Stimulated activated CD4-positive, alpha-beta T cell treated with anti-CD3 and anti-CD28 coated beads, Interleukin-15, amount 100 ng/mL, for 48 hours (primary cell): ENCODE measurements at places on chromosomes 4 and X.
A peak's percentile ranks its signal among the peaks of the same experiment; 100 is the strongest.

DNA sequence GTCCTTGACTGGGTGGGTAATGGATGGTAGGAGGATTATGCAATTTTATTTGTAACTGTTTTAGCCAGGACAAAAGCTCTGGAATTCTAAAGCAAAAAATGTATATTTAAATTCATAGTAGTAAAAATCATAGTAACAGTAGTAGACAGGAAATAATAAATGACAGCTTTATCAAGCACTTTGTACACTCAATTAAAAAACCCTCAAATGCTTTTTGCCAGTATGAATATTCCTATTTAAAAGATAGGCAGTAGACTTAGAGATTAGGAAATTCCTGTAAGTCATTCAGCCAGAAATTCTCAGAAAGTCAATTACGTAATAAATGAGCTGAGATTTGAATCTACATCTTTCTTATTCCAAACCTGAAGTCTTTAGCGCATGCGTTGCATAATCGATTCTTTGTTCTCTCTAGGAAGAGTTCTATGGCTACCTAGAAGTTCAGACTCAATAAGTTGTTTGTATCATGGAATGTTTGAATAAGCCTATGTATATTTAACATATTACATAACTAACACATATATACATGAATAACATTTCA, 2.5 kb downstream of the AADAT start:
- no peak for DNase-seq

GRCh38 chrX:120755066-120755846, 120.4 kb downstream of the CT47B1 start:
- DNase-seq = no peak

GRCh38 chr4:142016031-142016430, 379.6 kb downstream of the IL15 start:
- no peak for DNase-seq

DNA sequence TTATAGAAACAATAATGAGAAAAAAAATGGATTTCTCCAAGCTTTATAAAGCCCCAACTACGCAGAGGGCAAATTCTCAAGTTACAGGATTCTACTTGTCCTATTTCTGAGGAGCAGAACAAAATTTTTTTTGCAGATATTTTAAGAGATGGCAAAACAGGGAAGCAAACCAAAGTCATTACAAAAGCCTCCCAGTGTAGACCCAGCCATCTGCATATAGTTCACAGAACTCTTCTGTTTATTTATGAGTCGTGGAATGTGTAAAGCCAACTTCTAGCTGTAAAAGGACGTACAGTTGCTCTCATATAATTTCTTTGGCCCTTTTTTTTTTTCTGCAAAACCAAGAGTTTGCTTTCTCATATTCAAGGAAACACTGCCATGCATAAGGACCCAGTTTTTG, 120.4 kb downstream of the PCDH7 start:
- no peak for DNase-seq

- no peak for DNase-seq
These were observed 79.4 kb upstream of the SPRY1 start for GRCh38 chr4:123317211-123317610.

- no peak for DNase-seq
These were observed 443.6 kb upstream of the TENM3 start for GRCh38 chr4:181799561-181800069.

DNA sequence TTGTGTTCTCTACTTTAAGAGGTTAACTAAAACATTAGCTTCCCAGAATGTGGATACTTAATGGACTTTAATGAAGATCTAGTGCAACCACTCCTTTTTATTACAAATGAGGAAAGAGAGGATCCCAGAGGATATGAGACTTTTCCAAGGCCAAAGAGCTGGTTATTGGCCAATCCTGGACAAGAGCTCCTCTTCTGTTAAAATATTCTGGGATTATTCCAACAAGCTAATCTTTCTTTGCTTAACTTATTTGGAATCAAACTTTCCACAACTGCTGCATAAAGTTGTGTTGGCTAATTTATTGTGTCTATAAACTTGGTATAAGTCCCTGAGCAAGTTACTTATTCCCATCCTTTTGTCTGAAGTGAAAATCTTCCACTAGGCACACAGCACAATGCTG, 174.2 kb upstream of the HCCS start:
- DNase-seq = no peak

DNA sequence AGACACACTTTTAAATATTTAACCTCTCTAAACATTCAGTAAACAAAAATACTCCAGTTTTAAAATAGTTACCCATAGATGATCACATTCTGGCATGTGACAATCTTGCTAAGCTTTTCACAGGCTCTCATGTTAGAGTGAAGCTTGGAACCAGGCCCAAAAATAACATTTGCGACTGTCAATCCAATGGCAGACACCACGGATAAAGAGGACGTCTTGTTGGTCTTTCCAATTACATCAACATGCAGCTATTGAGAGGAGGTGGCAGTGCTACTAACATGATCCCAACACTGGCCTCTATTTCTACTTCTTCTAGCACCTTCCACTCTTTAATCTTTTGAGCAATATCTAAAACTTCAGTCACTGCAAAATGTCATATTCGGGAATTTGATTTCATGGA, 970.8 kb upstream of the TENM3 start:
- no peak for DNase-seq

- no peak for DNase-seq
These were observed 488 bp downstream of the NAP1L5 start for GRCh38 chr4:88697141-88697540.

GRCh38 chr4:164524789-164525188, 229.1 kb upstream of the SMIM31 start:
- no peak for DNase-seq

DNA sequence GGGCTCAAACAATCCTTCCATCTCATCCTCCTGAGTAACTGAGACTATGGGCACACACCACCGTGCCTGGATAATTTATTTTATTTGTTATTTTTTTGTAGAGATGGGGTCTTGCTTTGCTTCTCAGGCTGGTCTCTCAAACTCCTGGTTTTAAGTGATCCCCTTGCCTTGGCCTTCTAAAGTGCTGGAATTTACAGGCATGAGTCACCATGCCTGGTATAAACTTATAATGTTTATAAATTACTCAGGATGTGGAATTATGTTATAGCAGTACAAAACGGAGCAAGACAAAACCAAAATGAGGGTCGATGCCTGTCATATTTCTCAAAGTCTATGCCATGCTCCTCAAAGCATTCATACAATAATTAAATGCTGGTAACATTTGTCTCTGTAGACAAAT, 29.8 kb upstream of the TEX13C start:
- DNase-seq = no peak

GRCh38 chr4:5027346-5027745, 8.1 kb upstream of the CYTL1 start:
- DNase-seq = no peak

DNA sequence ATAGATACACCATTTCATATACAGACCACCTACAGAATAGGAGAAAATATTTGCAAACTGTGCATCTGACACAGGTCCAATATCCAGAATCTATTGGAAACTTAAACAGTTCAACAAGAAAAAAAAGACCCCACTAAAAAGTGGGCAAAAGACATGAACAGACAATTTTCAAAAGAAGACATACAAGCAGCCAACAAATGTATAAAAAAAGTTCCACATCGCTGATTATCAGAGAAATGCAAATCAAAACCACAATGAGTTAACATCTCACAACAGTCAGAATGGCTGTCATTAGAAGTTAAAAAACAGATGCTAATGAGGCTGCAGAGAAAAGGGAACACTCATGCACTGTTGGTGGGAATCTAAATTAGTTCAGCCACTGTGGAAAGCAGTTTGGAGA, 36.8 kb downstream of the KIAA0232 start:
- DNase-seq = no peak

- DNase-seq = no peak
These were observed 183.5 kb upstream of the GPC4 start for GRCh38 chrX:133598601-133599335.

- no peak for DNase-seq
These were observed 426 bp upstream of the XIAP start for GRCh38 chrX:123859409-123859845.

DNA sequence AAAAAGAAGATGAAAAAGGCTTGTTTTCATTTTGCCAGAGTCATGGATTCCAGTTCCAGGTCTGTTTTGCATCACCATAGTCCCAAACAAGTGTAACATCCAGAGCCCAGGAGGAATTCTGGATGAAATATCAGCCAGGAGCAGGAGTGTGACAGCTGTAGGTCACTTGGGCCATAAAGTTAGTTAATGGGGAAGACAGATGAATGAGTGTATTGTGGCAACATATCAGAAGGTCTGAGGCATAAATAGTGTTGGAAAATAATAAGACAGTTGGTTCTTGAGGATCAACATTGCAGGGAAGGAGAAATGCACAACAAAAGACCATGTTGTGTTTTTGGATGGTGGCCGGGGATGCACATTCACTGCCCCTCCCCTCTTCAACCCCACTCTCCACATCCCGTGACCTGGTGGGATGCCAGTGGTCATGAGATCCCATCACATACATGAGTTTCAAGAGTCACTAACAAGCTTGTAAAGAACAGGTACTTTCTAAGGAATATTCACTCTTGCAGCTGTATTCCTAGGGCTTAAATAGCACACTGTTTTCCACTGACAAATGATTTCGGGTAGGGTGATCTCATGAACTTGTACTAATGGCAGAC, 83.1 kb upstream of the IGFBP7 start:
- no peak for DNase-seq

- DNase-seq = no peak
These were observed 48.7 kb upstream of the CRMP1 start for GRCh38 chr4:5941601-5942000.

DNA sequence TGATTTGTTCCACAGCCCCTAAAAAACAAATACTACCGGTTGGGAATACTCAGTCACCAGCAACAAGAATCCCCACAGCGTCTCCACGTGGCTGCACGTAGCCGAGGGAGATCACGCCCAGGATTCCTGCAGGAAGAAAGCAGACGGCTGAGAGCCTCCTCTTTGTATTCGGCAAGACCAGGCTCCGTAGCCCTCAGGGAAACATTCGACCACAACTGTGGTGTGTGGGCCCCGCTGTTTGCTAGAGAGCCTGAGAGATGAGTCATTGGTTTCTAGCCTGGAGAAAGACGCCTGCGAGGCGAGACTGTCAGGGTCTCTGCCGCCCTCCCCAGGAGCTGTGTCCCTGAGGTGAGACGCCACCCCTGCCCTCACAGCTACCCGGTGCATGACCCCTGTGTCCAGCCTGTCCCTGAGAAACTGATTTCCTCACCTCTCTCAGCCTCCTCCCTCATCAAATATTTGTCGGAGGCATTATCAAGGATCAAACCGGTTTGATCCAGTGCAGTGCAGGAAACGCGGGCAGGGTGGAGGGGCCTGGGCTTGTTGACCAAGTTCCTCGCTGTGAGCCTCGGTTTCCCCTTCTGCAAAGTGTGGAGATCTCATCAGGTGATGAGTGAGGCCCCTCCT, 4.7 kb upstream of the S100P start:
- peak; percentile 73 for DNase-seq

DNA sequence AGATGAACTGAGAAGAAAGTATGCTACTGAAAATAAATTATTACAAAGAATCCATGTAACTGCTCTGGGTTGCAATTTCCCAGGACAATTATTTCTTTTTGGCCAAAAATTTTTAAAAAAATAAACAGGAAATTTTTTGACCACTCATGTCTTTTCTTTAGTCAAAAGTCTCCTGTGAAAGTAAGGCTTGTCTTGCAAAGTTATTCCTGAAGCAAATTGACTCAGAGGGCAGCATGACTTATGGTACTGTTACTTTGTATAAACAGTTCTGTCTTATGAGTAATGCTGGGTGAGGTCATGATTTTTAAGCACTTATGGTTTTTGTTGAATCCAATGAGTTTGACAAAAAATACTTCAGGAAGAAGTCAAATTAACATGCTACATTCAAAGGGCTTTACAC, 292.8 kb upstream of the ARSJ start:
- no peak for DNase-seq

- no peak for DNase-seq
These were observed 39.1 kb upstream of the UCP1 start for GRCh38 chr4:140607852-140608251.

DNA sequence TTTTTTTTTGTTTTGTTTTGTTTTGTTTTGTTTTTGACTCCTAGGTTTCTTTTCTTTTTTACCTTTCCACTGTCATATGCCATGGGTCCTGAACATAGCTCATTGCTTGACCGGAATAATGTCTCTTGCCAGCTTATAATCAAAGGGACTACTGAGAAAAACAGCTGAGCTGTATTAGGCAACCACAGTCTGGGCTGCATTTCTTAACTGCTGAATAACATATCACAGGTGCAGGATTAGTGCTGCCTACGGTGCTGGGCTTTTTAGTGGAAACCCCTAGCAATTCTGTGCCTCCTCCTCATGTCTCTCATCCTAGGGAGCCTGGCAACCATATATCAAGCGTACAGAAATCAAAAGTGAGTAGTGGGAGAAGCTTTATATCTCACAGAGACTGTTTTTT, 333.5 kb downstream of the BMPR1B start:
- no peak for DNase-seq

GRCh38 chr4:105145903-105146275, 787 bp upstream of the TET2 start:
- DNase-seq = no peak

- no peak for DNase-seq
These were observed 25.7 kb downstream of the SPANXN2 start for GRCh38 chrX:143694885-143695284.

DNA sequence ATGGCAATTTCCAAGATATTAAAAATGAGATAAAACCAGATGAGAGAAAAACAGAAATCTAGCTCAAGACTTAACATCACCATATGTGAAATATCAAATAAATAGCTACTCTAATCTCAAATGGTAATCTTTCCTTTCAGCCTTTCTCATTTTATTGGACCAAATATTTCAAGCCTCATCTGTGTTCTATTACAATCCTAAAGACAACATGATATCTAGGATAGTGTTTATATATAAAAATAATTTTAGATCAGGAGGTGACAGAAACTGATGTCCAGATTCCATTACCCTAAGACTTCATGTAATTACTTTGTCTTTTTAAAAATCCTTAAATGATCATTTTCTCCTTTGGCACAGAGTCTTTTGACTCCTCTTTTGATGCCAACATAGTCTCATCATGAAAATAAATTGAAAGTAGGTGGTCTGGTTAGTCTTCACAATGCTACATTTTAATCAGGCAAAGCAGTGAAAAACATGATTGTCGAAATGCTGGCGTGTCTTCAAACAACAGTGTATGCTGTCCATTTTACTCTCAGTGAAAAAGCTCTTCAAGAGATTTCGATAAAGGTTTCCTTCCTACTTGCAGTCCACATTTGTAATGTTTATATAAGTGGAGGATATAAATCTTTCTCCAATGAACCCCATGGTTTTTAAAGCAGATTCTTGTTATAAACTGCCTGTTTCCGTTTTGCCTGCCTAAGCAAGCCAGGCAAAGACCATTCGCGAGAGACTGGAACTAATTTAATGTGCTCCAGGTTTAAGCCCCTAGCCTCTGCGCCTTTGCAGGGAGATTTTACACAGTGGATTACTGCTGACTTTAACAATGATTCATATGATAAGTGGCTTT, 169.8 kb downstream of the SCFD2 start:
- DNase-seq = no peak
